Kidney tubule cell (primary cell): ENCODE measurements at places on chromosomes 2 and 18.

GRCh38 chr18:35933982-35934381 lies 38.5 kb upstream of the RMP24 start:
- DNase-seq = peak; percentile 83

GRCh38 chr2:43077876-43078275 lies 148.5 kb downstream of the ZFP36L2 start:
- DNase-seq = no peak

GRCh38 chr18:24995056-24995455 lies 356.9 kb downstream of the ZNF521 start:
- peak; percentile 63 for DNase-seq

- DNase-seq = no peak
These were observed 54.1 kb upstream of the HS6ST1 start for GRCh38 chr2:128372621-128373341.

GRCh38 chr2:8412586-8412985 lies 269.3 kb upstream of the ID2 start:
- DNase-seq = no peak

DNA sequence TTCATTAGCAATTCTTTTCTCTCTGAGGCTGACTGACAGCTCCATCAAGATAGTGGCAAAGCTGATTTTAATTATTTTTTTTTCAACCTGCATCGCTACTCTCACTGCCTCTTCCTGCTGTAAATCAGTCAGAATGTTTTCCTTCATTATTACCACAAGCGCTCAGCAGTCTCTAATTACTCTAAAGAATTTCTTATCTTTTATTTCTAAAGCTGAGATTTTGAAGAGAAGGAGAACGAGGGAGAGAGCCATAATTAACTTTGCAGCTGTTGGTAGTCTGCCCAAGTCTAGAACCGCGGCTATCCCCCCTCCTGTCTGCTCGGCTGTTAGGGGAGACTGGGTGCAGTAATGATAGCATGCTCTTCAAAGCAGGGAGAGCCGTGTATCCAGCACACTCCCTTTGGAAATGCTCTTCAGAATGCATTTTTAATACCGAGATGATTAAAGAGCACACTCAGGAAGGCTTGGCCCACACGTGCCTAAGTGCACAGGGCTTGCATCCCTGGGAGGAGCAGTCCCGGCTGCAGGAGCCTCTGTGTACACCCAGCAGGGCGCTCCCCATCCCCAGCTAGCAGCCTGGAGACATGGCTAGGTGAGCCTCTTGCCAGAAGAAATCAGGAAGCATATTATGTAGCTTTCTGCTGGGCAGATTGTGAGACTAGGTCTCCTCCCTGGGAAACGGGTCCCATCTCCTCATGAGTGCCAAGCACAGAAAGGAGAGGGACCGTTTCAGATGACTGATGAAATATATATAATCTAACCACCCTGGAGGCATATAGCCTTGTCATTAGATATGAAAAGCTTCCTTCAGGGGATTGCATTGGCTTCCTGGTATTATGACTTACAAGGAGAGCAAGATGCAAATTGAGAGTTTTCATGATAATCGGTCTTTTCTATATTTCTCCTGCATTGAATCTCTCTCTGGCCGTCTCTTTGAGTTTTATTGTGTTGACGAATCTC lies 555.2 kb downstream of the CMPK2 start:
- DNase-seq = no peak

GRCh38 chr2:94759211-94759610 lies 112.0 kb upstream of the TEKT4 start:
- DNase-seq = peak; percentile 33

- DNase-seq = no peak
These were observed 101.2 kb downstream of the DLGAP1 start for GRCh38 chr18:4353853-4354418.
